ENCODE measurements at places on chromosomes 6 and 20.

DNA sequence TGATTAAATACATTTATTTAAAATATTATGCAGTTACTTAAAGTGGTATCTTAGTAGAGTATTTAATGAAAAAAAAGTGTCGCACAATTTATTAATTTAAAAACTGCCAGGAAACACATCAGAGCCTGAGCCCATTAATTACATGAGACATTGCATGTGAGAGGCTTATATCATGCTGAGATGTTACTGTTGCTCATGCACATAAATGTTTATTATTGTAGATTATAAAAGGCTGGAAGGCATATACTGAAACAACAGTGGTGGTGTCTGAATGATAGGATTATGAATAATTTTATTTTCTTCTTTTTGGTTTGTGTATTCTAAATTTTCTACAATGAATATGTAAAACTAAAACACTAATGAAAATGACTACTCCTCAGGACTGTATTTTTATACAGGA lies 45.7 kb upstream of the TXNDC5 start:
- no peak for DNase-seq

GRCh38 chr20:4820806-4821518 lies 99.3 kb downstream of the PRND start:
- no peak for DNase-seq

- no peak for DNase-seq
These were observed 17.9 kb downstream of the TLDC2 start for GRCh38 chr20:36893801-36894200.

DNA sequence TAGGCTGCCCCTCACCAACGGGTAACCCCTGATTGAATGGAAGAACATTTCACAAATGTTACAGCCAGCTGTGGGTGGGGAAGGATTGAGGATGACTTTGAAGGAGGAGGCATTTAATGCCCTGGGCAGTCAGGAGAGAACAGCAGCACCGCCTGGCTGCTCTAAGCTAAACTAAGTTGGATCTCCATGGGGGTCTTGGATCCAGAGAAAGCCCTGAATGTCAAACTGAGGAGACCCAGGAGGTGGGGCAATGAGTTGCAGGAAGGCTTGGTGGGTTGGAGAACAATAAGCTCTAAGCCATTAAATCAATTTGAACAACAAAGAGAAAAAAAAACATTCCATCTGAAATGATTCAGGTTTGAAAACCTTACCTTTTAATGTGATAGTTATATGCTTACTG lies 35.4 kb downstream of the TMX4 start:
- DNase-seq, result no peak

GRCh38 chr6:158564243-158565121 lies 4.6 kb downstream of the TMEM181 start:
- DNase-seq, result no peak

- DNase-seq, result no peak
These were observed 40.0 kb downstream of the SF3B5 start for GRCh38 chr6:144055121-144055931.

DNA sequence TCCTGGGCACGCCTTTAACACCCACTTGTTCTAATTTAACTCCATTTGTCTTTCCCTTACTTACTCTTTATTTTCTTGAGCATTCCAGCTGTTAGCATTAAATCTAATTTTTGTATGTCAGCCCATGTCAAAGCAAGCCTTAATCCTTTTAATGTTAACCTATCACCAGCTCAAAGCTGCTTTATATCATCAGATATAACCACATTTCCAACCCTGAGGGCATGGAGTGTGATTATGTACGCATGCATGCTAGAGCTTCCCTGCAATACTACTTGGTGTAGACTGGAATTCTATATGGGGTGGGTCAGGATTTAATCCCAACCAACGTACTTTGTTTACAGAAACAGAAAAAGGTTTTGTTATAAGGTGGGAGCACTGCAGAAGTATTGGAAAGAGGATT lies 139.4 kb upstream of the HMGN3 start:
- DNase-seq, result no peak

GRCh38 chr6:143064951-143065683 lies 4.4 kb downstream of the AIG1 start:
- peak; percentile 35 for DNase-seq

DNA sequence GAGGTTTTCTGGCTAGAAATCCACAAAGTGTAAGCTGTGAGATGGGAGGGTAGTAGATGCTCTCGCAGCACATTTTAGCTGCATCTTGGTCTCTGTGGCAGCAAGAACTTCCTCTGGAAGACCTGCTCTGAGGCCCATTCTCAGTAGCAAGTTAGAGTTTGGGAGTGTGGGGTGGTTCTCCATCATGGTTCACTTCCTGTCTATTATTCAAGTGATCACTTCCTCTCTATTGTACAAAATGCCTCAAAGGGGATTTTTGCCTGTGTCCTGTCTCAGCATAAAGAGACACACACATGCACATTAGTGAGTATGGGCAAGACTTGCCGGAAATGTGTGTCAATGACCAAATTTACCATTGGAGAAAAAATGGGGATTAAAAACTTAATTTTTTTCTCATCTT lies 42.5 kb downstream of the LYRM2 start:
- no peak for DNase-seq

GRCh38 chr6:135158397-135158796 lies 22.7 kb upstream of the MYB start:
- DNase-seq, result no peak

DNA sequence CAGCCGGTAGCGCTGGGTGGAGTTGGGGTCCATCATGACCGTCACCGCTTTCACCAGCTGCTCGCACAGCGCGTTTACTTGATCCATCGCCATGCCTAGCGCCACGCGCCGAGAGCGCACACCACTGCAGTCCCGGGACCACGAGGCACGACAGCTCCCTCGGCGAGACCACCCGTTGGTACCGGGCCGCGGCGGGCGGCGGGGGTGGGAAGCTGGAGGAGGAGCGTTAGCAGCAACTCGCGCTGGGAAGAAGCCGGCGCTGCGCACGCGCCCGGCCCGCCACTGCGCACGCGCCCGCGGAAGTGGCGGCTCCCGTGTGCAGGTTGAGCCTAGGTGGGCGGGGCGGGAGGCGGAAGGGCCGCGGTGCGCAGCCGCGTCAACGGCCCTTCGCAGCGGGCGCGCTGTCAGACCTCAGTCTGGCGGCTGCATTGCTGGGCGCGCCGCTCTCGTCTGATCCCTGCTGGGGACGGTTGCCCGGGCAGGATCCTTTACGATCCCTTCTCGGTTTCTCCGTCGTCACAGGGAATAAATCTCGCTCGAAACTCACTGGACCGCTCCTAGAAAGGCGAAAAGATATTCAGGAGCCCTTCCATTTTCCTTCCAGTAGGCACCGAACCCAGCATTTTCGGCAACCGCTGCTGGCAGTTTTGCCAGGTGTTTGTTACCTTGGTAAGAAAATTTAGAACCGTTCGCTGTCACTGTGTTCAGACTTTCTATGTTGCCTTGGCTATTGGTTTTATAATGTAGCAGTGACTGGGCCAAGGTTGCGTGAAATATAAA lies at the start of the genes POLH and XPO5:
POLH (plus strand) TSS at position 414 of the 780 bp plus-strand sequence. CDS start 6,135 bp downstream, outside the sequence.
XPO5 (minus strand) TSS at position 267 of the 780 bp plus-strand sequence; CDS start at position 93, 174 bp downstream.
- peak; percentile 91 for DNase-seq

DNA sequence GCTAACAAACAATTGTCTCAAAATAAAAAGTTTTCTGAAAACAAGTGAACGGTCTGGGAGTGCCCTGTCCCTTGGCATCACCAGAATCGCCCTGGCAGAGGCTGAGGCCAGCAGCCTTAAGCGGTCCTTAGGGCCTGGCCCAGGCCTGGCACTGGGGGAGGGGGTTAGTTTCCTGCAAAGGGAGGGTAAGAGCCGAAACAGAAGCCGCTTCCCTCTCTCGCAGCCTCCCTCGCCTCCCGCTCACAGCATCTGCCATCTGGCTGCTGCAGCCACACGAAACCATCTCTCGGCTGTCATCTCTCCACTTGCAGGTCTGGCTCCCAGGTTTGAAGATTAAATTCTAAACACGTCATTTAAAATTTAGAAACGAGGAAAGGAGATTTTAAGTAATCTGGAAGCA lies 31.5 kb downstream of the PMEPA1 start:
- no peak for DNase-seq

DNA sequence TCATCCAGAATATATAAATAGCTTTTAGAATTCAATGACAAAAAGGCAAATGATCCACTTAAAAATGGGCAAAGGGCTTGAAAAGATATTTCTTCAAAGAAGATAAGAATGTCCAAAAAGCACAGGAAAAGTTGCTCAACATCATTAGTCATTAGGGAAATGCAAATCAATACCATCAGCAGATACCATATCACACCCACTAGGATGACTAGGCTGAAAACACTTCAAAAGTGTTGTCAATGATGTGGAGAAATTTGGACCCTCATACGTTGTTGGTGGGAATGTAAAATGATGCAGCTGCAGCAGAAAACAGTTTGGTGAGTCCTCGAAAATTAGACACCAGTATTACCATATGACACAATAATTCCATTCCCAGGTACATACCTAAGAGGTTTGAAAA lies 303.6 kb upstream of the SLC35B3 start:
- no peak for DNase-seq

GRCh38 chr6:9576521-9576920 lies 838.4 kb downstream of the TFAP2A start:
- no peak for DNase-seq

GRCh38 chr20:50425076-50425475 lies 85.1 kb upstream of the PTPN1 start:
- DNase-seq, result peak; percentile 54

Measured in HuH-7 (cell line).